Occipital lobe (tissue), 3 donors: ENCODE measurements at places on chromosomes 2 and 18. TPM values are rescaled to one million over a fixed set of nuclear protein-coding genes. Genes with fewer than 3 reads are reported as not detected.

- no peak for DNase-seq
Observed at GRCh38 chr2:235897992-235898391, 270.2 kb downstream of the GBX2 start.

DNA sequence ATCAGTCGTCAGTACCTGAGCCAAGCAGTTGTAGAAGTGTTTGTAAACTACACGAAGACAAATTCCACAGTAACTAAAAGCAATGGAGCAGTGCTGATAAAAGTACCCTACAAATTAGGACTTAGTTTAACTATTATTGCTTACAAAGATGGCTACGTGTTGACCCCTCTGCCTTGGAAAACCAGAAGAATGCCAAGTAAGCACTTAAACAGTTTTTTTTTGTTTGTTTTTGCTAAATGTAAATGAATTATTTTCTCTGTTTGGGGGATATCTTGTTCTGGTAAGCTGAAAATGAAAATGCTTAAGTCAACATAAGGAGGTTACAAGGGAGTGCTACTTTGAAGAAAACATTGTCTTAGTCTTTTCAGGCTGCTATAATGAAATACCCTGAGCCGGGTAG is 46.4 kb downstream of the FAM171B start:
- no peak for DNase-seq

- DNase-seq: no peak
Observed at GRCh38 chr18:50127516-50128210, 67.3 kb downstream of the MYO5B start.

GRCh38 chr18:3409811-3410210 is 40.2 kb upstream of the TGIF1 start:
- no peak for DNase-seq

C2orf78 gene
- total RNA-seq: not detected
